NCI-H2171 (cell line): ENCODE measurements at places on chromosomes 3 and 15.

DNA sequence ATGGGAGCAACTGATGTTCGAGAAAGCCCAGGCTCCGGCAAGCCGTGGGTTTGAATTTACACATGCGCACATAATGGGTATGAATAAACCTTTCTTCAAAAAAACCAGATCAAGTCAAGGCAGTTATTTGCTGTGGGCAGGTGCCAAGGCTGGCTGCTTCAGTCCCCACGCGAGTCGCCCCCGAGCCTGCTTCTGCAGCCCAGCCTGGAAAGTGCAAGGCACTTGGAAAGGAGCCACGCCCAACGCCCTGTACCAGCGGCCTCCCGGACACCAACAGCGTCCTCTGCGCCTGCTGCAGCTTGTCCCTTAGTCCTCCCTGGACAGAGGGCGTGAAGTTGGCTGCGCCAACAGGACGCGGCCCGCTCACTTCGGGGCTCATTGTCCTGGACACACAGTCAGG lies 68.9 kb downstream of the KLF15 start:
- no peak for DNase-seq

DNA sequence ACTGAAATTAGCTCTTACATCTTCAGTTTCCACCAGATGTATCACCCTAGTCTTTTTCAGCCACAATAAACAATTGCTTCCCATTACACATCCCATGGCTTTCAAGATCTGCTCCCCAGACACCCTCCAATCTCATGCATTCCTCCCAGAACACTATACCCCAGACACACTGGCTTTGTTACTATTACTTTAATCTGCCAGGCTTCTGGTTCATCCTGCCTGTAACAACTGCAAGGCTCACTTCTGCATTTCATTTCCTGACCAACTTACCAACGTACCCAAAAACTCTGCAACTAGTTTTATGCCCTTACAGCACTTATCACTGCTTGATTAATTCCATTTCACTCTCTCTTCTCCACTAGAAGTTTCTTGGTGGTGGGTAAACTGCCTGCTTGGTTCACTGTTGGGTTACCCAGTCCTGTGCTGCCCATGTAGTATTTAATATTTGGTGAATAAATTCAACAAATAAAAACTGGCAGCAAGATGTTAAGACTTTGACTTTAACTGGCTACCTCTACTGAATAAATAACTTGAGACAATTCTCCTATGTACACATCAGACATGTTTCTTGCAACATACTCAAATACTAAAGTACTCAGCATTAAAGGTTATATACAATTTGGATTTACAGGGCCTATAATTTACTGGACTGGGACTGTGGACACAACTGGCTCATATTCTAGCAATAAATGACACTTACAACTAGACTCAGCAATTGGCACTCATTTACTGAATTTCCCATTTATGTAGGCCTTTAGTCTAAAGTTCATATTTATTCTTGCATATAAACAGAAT lies 2.7 kb downstream of the RPL22L1 start:
- no peak for DNase-seq

GRCh38 chr15:49637857-49638256 lies 17.0 kb downstream of the DTWD1 start:
- no peak for DNase-seq

DNA sequence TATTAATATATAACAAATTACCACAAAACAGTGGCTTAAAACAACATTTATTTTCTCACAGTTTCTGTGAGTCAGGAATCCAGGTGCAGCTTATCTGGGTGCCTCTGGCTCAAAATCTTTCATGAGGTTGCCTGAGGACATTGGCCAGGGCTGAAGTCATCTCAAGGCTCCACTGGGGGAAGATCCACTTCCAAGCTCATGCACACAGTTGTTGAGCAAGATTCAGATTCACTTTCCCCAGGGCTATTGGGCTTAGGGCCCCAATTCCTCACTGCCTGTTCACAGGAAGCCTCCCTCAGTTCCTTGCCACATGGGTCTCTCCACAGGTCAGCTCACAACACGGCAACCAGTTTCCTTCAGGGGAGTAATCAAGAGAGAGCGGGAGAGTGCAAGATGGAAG lies 35.0 kb downstream of the RFTN1 start:
- DNase-seq, result no peak

DNA sequence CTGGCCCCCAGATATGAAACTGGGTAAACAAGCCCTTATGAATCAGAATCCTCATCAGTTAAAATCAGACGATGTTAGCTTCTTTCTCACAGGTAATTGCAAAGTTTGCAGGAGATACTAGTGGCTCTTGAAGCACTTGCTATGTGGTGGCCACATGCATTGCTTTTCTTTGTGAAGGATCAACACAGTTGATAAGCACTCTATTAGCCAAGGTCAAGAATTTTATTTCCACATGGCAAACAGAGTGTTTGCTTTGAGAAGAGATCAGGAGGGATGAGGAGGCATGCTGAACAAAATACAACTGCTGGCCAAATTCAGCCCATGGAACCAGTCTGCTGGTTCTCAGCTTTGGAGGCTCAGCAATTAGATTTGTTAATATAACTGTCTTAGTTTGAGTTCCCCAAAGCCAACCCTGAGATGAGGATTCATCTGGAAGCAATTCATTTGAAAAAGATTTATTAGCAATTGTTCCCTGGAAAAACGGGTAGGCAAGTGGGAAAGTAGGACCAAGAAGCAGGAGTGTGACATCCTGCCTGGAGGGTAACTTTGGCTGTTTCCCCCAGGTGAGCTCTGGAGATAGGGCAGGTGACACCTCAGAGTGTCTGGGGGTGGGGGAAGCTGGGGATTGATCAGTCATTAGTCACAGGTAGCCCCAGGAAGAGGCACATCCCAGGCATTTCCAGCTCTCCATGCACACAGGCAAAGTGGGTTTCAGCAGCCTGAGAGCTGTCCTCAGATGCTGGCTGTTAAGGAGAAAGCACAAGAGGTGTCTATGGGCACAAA lies 180.3 kb downstream of the ABHD5 start:
- DNase-seq, result no peak

DNA sequence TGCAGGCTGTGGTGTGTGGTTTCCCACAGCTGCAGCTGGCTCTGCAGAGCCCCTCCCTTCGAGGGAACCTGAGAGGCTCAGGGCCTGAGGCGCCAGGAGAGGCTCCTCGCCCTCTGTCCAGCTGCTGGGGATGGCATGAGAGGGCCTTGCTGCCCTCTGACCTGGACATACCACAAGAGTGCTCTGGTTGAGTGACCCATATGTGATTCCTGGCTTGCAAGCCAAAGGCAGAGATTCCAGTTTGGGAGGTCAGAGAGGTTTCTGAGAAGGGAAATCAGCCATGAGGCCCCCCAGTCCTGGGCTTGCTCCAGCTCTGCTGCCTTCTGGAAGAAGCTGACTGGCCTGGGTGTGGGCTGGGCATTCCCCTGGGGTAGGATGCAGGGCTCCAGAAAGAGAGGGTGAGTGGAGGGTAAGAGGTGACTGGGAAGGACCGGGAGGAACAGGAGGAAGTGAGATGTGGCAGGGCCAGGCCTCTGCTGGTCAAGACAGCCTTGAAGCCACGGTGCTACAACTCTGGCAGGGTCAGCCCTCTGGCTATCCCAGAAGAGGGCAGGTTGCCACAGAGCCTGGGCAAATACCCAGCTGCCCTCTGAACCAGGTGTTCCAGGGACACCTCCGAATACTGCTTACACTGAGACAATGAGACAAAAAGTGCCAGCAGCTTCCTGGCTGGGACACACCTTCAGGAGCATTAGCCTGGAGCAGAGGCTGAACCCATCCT lies 16.0 kb upstream of the SRP14 start:
- no peak for DNase-seq

GRCh38 chr3:47567149-47567548 lies 11.5 kb downstream of the CSPG5 start:
- DNase-seq, result no peak

DNA sequence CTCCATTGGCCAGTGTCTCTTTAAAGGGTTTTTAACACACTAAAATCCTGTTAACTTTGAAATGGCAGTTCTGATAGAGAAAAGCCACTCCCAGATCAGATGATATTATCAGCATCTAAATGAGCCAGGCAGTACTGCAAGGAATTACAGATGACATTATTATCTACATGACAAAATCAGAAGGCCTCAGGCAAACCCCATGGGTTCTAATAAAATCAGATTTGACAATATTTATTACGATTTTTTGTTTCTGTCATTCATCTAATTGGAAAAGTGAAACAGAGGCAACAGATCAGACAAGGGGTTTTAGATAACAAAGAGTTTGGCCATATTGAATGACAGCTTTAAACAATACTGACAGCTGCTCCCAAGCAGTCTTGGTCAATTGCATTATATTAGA lies 112.7 kb downstream of the FEZF2 start:
- DNase-seq, result no peak

GRCh38 chr15:52717924-52718323 lies 38.7 kb upstream of the ATOSA start:
- no peak for DNase-seq

DNA sequence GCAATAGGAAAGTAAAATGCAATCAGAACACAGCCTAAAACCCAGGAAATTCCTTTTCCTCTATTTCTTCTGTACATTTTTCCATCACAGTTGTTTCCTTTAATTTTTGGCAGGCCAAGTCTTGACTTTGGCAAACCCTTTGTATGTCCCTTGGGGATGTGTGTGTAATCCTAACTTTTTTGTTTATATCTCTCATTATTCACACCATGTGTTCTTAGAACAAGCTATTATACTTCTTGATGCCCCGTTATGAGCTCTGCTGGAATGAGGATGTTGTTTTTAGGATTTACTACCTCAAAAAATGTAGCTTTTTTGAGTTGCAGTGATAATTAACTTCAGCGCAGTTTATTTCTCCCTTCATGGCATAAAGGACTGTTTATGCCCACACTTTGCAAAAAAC lies 123.4 kb downstream of the ABI3BP start:
- no peak for DNase-seq

DNA sequence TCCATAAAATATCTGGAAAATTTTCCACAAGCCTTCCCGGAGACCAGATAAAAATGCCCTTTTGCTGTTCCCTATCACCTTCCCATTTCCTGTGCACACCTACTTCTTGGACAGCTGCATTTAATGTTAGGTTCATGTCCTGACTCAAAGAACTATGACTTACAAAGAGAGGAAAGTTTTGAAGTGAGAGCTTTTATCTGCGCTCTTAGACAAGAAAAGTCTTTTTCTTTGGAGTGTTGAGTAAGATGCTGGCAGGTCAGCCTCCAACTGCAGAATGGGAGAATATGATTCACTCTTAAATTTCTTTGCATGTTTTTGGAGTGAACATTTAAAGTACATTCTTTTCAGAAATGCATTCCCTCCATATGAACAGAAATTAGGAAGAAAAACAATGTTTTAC lies 147.3 kb upstream of the DPH6 start:
- no peak for DNase-seq

- DNase-seq, result no peak
Measured at GRCh38 chr15:77622209-77622933, 10.3 kb downstream of the LINGO1 start.

GRCh38 chr15:49979705-49980382 lies 139.2 kb downstream of the ATP8B4 start:
- no peak for DNase-seq

DNA sequence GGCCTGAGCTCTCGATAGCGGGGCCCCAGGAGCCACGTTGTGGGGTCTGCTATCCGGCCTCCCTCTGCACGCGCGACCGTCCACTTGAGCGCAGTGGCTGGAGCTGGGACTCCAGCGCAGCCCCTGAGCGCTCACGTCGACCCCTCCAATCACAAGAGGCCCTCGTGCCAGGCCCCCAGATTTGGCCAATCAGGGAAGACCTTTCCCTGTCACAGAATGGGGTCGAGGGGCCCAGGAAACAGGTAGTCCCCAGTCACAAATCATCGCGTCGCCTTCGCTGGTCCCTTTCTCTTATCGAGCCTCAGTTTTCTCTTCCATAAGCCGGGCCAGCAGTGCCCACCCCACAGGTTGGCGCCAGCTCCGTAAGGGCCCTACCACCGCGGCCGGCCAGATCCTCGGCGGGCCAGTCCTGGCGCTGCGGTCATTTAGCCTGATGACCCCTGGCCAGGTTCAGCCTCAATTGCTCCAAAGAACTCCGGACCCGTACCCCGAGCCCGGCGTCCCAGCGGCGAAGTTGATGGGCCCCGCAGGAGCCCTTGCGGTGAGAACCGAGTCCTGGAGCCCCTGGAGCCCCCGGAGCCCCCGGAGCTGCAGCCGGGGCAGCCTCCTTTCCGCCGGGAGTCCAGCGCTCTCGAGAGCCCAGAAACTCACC lies 435 bp downstream of the ALDH1L1 start:
- no peak for DNase-seq

GRCh38 chr3:31516757-31517156 lies 16.0 kb upstream of the STT3B start:
- DNase-seq, result no peak

GRCh38 chr3:173006006-173006405 lies 135.0 kb downstream of the SPATA16 start:
- no peak for DNase-seq

GRCh38 chr3:26621176-26621575 lies 1.4 kb upstream of the LRRC3B start:
- DNase-seq, result no peak

- no peak for DNase-seq
Measured at GRCh38 chr3:50151728-50152127, 3.4 kb upstream of the SEMA3F start.
